ENCODE measurements at places on chromosomes 3 and 15.

- DNase-seq, result no peak
These were observed 137.3 kb downstream of the FEZF2 start for GRCh38 chr3:62236016-62236415.

GRCh38 chr15:82159922-82160321, 102.6 kb downstream of the EFL1 start:
- DNase-seq, result no peak

- DNase-seq, result no peak
These were observed 302.0 kb downstream of the RYR3 start for GRCh38 chr15:33612721-33613304.

- DNase-seq, result no peak
These were observed 48.8 kb upstream of the LRRFIP2 start for GRCh38 chr3:37223141-37223558.

DNA sequence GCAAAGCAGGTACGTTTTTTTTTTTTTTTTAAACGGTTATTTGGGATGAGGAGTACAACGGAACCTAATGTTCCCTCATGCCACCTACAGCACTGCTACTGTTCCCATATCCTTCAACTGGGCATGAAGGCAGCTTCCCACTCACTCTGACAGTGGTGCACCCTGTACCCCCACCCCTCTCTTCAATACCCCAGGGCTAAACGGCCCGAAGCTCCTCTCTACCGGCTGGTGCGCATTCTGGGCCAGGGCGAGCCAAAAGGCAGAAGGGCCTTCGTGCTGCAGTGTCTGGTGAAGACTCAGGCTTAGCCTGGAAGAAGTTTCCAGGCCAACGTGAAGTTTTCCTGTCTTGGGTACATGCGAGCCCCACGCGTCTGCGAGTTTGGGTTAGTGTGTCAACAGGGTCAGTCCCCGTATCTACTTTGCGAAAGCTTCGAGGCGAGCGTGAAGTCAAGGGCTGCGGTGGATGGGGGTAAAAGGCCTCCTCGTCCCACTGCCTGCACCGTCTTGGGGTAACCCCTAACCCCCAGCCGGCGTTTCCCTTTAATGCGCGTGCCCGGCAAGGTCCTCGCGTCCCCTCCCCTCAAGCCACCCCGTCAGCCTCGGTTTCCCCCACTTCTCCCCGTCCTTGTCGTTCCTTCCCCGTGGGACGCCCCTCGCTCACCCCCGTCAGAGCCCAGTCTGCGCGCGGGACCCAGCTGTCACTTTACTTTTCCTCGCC, 765 bp upstream of the UBE2E2 start:
- peak; percentile 32 for DNase-seq

DNA sequence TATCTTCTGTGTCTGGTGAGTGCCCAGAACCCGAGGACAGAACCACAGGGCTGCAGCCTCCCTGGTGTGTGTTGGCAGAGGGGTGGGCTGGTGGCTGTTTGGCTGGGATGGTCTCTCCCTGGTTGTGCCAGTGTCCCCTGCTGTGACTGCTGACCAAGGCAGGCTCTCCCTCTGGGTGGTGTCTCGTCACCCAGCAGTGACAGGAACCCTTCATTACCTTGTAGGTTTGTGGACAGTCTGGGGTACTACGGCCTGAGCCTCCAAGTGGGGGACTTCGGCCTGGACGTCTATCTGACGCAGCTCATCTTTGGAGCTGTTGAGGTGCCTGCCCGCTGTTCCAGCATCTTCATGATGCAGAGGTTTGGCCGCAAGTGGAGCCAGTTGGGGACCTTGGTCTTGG, 6.4 kb upstream of the SLC22A14 start:
- DNase-seq, result no peak

All from CD4-positive, alpha-beta T cell treated with Interferon alpha-2 for 1 hour (primary cell).